ENCODE measurements at places on chromosomes 13 and 19.
A peak's percentile ranks its signal among the peaks of the same experiment; 100 is the strongest.

DNA sequence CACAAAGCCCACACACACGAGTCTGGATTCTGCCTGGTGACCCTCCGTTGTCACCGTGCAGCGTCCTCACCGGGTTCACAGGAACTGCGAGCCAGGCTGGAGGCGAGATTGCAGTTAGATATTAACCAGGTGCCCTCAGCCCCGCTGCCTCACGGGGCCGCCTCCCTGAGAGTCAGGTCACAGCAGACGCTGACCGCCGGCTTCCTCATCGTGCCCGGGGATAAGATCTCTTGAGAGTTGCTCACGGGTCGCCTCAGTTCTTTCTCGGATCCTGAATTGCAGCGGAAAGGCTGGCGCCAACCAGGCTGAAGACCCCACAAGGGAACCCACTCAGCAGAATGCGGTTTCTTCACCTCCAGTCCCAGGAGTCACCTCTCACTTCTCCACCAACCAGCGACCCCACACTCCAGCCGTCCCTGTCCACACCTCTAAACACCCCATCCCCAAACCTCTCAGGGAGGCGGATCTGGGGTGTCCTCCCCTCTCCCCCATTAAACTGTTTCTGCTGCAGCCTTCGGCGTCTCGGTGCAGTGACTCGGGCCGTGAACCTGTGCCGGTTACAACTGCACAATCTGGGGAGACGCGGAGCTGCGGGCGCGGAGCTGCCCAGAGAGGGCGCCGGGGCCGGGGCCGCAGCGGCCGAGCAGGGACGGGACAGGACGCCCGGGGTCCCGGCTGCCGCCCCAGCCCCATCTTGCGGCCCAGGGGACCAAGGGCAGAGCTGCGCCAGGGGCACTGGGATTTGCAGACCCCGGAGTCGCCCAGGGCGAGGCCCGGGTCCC, 591 bp downstream of the ZNF823 start:
- DNase-seq: peak; percentile 27

DNA sequence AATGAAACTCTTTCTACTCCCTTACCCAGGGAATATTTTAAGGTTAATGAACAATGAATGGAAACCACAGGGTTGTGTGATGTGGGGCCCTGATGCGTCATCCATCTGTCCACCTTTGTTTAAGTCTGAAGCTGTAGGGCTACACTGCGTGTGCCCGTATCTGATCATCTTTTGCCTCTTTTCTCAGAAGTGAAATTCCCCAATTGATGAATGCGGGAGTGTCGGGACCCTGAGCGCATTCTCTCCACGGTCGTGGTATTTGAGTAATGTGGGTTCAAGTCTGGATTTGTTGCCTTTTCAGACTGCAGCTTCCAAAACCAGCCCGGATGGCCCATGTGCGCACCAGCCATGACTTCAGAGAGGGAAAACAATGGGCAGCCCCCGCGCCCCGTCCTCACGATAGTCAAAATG, 112.3 kb downstream of the COL4A2 start:
- no peak for DNase-seq

DNA sequence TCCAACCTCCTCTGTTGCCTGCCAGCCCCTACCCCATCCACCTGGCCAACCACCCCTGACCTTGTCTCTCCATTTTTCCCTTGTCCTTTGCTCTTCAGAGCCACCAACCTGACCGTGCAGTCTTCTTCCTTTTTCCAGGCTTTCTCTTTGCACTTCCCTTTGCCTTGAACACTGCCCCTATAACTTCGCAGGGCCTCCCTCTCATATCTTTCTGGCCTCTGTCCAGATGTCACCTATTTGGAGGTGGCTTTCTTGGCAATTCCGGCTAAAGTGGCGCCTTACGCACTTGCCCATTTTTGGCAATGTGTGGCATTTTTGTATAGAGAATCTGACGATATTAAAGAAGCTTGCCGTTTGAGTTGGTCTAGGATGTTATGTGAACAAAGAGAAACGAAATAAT, 844 bp downstream of the ZNF543 start:
- no peak for DNase-seq

GRCh38 chr19:56710437-56710836, 38.9 kb upstream of the ZNF835 start:
- DNase-seq: no peak

DNA sequence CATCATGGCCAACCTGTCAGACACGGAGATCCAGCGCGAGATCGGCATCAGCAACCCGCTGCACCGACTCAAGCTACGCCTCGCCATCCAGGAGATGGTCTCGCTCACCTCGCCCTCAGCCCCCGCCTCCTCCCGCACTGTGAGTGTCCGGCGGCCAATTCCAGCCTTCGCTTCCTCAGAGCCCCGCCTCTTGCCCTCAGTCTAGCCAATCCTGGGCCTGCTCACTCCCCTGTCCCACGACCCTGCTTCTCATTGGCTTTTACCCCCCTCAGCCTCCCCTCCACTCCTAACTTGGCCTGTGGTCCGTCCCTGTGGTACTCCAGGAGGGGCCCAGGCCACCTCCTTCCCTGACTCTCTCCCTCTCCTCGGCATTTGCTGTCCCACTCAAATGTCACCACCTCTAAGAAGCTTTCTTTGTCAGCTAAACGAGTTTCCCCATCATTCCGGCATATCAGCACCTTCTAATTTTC, 12.3 kb downstream of the HRC start:
- peak; percentile 90 for DNase-seq

DNA sequence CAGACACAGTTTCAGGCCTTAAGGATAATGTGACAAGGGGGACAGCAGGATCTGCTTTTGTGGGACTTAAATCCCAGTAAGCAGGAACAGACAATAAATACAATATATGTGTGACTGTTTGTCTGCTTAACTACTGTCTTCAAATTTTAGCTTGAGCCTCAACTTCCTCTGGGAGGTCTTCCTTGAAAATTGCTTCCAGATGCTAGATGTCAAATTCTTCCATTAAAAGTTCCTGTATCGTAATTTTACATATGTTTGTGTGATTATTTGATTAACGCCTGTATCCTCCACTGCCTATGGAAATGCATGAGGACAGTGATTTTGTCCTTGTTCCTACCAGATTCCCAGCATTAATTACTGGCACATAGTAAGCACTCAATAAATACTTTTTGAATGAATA, 385.5 kb downstream of the NDFIP2 start:
- DNase-seq: no peak

DNA sequence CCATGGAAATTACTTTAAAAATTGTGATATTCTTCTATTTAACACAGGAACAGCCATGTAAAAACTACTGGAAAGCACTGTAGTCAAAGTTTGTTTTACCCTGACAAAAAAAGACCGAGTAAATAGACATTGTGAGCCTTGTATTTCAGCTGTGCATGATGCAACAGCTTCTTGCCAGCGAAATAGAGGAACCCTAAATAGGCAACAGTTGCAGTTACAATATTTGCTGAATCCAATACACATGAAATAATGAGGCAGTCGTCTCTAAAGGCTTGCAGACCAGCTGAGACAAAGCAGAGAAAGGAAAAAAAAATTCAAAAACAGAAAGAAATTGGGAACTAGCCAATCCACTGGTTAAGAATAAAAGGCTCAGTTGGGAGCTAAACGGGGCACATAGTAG, 1001.1 kb downstream of the OLFM4 start:
- DNase-seq: no peak

DNA sequence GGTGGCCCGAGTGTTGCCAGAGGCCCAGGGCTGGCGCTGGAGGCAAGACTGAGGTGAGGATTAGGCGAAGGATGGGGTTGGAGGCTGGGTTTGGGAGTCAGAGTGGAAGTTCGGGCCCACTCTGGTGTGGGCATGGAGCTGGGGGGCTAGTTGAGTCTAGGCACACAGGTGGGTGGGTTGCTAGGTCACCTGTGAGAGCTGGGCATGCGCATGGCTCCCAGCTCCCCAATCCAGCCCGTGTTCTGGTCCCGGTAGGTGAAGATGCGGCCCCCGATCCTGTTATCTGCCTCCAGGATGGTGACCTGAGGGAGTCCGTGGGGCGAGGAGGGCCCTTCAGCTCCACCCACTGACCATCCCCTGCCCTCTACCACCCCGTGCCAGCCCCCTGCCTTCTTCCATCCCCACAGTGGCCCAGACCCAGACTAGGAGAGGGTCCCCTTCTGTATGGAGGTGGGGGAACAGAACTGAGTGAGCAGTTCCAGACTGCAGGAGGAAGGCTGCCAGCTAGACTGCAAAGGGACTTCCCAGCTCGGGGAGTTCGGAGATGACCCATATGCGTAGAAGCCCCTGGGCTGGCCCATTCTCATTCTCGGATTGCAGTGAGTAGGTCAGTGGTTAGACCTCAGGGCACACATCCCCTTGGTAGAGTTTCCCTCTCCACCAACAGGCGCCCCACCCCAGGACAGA, 1.7 kb downstream of the IL4I1 start:
- no peak for DNase-seq

DNA sequence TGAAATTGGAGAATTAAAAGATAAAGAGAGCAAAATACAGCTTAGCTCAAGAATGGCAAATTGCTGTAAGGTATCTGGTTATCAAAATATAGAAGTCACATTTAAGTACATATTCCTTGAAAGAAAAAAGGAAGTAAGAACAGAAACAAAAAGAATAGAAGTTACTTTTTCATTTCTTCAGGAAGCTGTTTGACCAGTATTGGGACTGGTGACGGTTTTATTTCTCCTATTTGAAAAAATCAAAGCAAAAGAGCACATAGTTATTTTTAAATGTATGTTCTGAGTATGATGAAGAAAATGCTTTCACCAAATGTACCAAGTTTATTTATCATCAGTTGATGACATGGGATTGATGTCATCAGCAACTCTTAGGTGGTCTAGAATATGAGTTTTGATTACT, 83.1 kb upstream of the OXGR1 start:
- DNase-seq: no peak

GRCh38 chr19:2039959-2040646, 10.9 kb downstream of the MKNK2 start:
- DNase-seq: no peak

GRCh38 chr19:40774916-40775631, at the start of gene MIA:
MIA (plus strand) TSS chr19:40775521; CDS start chr19:40775543, 22 bp downstream.
- DNase-seq: no peak

- DNase-seq: no peak
Observed at GRCh38 chr19:31285744-31286143, 63.5 kb downstream of the TSHZ3 start.

GRCh38 chr19:16889366-16889882, 625 bp downstream of the F2RL3 start:
- DNase-seq: peak; percentile 69

DNA sequence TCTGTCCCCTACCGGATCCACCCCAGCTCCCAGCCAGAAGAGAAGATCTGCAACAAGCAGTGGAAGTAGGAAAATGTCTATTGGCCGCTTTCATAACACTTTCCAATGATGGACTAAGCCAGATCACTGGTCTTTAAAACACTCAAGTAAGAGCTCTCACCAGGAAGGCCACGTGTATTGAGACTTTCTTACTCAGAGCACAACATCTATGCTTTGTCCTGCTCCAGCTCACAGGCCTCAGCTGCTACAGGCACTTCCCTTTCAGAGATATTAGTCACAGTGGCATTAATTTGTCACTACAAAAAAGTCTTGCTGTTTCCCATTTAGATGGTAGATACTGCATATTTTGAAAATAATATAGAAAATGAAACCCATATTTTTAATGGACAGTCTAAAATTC, 164.2 kb downstream of the ABCC4 start:
- no peak for DNase-seq

GRCh38 chr19:28710278-28710677, 502.7 kb downstream of the UQCRFS1 start:
- peak; percentile 38 for DNase-seq

DNA sequence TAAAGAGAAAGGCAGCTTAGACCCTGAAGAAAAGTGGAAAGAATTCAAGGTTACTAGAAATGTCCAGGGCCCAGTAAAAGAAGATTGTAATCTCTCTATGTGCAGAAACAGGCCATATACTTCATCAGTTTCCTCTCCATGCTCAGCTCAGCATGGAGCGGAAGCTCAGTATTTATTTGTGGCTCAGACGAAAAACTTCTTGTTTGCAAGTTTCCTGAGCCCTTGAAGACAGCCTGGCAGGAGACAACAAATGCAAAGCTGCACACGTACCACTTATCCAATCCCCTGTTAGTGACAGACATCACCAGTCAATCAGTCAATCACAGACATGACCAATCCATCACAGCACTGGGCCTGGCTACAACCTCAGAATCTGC, 8.1 kb upstream of the KLF2 start:
- no peak for DNase-seq

GRCh38 chr19:43711751-43712355, 4.0 kb upstream of the IRGC start:
- DNase-seq: no peak

All from iPS-NIHi11 (cell line).